Astrocyte of the spinal cord (primary cell): ENCODE measurements at places on chromosomes 2 and 18.

GRCh38 chr18:63591725-63592124 lies 4.6 kb downstream of the SERPINB13 start:
- DNase-seq = no peak

DNA sequence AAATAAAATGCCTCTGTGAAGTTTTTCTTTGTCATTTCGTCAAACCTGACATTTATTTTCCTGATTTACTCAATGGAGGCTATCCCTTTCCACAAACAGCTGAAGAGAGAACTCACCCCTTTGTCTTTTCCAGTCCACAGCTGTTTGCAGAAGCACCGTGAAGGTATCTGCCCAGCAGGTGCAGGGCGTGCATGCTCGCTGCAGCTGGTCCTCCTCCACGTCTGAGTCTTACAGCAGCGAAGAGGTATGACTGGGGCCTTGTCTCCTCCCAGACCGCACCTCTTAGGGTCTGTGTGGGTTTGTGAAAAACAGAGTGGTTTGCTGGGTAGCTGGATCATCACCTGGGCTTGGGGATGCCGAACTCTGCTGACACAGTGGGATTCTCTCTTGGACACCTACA lies 9.7 kb downstream of the SPP2 start:
- no peak for DNase-seq

DNA sequence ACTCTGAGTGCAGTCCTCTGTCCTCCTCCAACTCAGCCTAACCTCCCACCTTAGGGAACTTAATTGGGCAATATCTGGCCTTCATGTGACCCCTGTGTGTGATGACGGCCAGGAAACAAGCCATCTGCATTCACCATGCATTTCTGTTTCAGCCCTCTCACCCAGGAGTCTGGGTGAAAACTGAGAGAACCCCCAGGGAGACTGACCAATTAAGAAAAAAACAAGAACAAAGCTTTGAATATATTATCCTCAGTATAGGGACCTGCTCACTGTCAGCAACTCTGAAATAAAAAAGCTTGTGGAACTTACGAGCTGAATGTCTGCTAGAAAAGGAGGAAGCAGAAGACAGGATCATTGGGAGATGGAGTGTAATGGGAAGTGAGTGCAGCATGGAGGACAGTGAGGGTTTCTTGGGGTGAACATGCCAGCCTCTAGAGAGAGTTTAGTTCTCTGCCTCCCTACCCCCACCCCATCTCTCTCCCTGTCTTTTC lies 9.5 kb downstream of the MAPRE2 start:
- DNase-seq = no peak

GRCh38 chr2:18304849-18305248 lies 255.6 kb downstream of the RDH14 start:
- no peak for DNase-seq

DNA sequence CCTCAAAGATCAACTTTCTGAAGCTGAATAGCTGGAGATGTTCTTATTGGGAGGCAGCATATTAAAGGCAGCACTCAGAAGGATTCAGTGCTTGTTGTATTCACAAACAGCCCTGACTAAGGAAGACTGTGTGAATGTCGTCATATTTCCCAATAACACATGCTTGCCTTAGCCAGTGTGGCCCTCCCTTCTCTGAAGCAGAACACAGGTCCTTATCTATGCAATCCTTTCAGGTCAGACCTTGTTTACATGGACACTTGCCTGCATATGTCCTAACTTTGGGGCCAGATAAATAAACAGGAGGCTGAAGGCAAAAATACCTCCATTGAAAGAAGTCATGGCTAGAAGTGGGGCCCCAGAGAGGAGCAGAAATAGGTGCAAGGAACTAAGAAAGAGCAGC lies 97.2 kb downstream of the SLC4A3 start:
- DNase-seq = no peak

DNA sequence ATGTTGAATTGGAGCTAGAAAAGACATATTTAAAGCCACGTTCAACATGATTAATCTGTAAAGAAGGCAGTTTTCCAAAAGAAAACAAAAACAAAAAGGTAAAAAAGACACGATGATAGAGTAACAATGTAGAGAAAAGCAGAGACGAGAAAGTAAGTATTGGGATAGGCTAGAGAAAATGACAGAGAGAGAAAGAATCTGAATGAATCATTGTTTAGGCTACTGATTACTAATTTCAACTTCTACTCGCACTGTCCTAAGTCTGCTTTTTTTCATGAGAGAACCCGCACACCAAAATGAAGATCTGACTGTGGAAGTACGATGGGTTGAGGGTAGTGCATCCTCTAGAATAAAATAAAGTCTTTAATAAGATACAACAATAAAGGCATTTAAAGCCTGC lies 1599.2 kb upstream of the TMEFF2 start:
- peak; percentile 44 for DNase-seq
